LoVo (cell line): ENCODE measurements at places on chromosomes 4 and X.

GRCh38 chr4:53649357-53649756 lies 58.1 kb upstream of the LNX1 start:
- no peak for DNase-seq

DNA sequence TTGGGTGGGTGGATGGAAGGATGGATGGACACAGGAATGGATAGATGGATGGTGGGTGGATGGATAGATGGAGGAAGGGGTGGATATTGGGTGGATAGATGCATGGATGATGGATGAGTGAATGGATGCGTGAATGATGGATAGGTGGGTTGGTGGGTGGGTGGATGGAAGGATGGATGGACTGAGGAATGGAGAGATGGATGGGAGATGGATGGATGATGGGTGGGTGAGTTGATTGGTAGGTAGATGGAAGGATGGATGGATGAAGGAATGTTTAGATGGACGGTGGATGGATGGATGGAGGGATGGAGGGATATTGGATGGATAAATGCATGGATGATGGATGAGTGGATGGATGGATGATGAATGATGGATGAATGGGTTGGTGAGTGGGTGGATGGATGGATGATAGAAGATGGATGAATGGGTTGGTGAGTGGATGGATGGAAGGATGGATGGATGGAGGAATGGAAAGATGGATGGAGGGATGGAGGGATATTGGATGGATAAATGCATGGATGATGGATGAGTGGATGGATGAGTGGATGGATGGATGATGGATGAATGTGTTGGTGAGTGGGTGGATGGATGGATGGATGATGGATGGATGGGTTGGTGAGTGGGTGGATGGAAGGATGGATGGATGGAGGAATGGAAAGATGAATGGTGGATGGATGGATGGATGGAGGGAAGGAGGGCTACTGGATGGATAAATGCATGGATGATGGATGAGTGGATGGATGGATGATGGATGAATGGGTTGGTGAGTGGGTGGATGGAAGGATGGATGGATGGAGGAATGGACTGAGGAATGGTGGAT lies 50.4 kb upstream of the GRPEL1 start:
- no peak for DNase-seq

DNA sequence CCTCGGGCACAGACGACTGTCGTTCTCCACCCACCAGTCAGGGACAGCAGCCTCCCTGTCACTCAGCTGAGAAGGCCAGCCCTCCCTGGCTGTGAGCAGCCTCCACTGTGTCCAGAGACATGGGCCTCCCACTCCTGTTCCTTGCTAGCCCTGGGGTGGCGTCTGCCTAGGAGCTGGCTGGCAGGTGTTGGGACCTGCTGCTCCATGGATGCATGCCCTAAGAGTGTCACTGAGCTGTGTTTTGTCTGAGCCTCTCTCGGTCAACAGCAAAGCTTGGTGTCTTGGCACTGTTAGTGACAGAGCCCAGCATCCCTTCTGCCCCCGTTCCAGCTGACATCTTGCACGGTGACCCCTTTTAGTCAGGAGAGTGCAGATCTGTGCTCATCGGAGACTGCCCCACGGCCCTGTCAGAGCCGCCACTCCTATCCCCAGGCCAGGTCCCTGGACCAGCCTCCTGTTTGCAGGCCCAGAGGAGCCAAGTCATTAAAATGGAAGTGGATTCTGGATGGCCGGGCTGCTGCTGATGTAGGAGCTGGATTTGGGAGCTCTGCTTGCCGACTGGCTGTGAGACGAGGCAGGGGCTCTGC lies 7.9 kb upstream of the MSANTD1 start:
- no peak for DNase-seq

GRCh38 chrX:14529290-14529989 lies at the start of gene GLRA2:
TSS of gene GLRA2 (plus strand) at chrX:14529536. CDS start at chrX:14530058, 522 bp downstream.
- DNase-seq: peak; percentile 15

GRCh38 chr4:118367361-118367760 lies 14.6 kb upstream of the PRSS12 start:
- no peak for DNase-seq

DNA sequence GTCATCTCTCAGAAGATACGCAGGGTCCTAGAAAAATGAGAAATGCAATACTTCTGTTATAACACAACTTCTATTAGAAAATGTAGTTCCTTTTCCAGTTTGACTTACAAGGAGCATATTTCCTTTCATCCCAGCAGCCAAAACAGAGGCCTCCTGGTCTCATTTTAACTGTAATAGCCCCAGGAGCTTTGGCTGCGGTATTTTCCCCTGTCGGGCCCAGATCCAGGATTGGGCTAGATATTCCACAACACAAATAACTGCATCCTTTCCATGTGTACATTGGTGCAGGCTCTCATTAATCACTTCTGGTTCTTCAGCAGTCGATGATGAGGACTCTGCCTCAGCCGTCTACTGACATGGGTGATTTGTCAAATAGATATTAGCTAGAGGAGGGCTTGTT lies 166.1 kb downstream of the TENM3 start:
- DNase-seq: no peak

- no peak for DNase-seq
Observed at GRCh38 chr4:27000820-27001219, 140.2 kb downstream of the STIM2 start.

DNA sequence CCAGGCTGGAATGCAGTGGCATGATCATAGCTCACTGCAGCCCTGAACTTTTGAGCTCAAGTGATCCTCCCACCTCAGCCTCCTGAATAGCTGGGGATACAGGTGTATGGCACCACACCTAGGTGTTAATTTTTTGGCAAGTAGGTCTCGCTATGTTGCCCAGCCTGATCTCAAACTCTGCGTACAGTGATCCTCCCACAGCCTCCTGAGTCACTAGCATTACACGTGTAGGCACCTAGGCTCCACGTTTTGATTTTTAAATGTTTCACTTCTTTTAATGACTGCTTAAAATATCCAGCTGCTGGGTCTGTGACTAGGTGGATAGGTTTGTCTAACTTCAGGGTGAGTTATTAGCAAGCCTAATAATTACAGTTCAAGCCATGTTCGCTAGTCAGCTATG lies 44.5 kb downstream of the GATB start:
- DNase-seq: no peak

GRCh38 chr4:70877556-70877955 lies 24.6 kb upstream of the MOB1B start:
- DNase-seq: no peak

DNA sequence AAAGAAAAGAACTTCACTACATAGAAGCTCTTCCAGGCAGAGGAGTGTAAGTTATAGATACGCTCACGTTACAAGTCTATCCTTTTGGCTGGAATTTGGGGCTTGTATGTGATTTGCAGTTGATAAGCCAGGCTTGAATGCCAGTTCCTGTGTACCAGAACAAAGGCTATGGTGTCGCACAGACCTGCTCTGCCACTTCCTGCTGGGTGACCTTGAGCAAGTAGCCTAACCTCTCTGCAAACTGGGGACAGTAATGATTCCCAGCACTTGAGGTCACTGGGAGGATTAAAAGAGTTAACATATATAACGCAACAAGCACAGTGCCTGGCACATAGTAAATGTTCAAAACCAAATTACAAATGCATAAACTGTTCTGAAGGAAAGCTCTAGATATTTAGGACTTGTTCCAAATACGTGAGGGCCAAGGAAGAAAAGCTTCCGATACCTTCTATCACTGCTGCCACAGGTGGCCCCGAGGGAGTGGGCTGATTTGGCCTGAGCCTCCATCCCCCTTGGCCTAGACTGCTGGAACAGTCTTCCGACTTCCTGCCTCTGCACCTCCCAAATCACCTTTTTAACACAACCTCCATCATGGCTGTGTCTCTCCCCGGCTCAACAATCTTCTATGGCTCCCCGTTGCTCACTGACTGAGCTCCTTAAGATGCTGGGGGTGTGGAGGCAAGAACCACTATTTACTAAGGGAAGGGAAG lies 1.3 kb upstream of the SOWAHD start:
- no peak for DNase-seq

DNA sequence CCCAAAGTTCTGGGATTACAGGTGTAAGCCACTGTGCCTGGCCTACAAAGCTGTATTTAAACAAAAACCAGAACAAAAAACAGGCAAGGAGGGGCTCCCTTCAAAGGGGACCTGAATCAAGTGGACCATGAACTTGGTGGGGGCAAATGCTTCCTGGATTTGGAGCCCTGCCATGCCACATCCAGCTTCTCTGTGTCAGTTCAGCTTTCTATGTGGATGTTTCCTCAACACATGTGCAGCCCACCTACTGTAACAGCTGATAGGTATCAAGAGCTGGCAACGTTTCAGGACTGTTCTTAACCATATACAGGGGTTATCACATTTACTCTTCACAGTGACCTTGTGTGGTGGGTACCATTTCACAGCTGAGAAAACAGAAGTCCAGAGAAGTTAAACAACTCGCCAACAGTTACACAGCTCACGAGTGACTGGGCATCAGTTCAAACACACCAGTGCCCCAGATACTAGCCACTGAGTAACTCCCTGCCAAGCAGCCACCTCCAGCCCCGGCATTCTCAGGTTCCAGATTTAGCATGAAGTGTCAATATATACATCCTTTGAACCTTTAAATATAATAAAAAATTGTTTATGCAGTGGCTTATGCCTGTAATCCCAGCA lies 7.5 kb downstream of the GPR143 start:
- no peak for DNase-seq

- no peak for DNase-seq
Observed at GRCh38 chr4:100641336-100641735, 123.5 kb upstream of the EMCN start.

DNA sequence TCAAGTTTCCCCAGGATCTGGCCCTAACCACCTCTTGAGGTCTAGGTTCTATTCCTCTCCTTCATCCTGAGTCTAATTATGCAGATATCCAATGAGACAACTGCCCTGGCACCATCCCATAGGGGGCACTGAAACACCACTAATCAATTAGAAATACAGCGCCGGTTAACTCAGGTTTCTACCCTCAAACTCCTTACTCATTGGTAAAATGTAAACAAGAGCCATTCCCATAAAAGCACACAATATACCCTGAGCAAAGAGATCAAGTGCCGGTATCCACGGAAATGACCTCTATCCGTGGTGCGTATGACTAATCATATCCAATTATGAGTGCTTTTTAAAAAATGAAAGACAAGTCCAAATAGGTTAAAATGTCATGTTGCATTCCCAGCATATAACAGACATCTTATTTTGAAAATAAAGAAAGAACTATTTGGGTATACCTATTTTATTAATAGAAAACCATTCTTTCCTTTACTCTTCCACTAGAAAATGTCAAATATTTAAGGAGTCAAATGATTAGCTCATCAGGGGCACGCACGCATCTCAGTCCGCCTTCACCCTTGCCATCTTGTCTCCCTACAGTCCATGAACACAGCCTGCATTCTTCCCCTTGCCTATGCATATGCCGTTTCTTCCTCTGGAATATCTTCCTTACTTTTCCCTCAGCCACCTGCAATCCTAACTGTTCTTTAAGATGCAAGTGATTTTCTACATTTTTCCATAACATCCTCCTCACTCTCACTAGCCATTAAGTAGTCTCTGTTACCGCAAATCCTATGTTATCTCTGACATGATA lies 141.1 kb downstream of the MAML3 start:
- peak; percentile 80 for DNase-seq

DNA sequence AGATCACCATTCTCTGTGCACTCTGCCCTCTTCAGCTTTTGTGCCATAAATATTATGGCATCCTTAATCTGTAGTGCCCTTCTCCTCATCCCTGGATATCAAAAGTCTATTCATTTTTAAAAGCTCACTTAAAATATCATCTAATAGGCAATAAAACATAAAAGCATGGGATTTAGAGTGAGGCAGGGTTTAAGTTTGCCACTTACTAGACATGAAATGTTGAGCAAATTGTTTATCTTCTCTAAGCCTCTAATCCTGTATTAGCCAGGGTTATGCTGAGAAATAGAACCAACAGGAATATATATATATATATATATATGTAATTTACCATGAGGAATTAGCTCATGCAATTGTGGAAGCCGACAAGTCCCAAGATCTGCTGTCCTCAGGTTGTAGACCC lies 472.4 kb upstream of the HS3ST1 start:
- DNase-seq: no peak

- DNase-seq: no peak
Observed at GRCh38 chr4:68489338-68489737, 42.1 kb downstream of the TMPRSS11E start.

- no peak for DNase-seq
Observed at GRCh38 chrX:43860646-43861370, 21.4 kb downstream of the MAOB start.

DNA sequence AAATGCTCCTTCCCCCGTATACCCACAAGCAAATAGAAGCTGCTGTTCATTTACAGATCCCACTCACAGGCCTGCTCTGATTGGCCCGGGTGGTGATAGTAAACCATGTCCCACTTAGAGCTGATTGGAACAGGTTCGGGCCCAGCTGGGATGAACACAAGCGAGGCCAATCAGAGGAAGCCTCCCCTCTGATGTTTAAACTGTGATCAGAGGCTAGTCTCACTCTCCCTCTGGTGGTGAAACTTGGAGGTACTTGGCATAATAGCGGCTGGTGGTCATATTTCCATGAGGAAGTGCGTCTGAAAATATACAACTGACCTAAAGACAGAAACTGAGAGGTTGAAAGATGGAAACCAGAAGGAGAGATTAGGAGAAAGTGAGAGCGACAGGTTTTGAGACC lies 51.5 kb upstream of the TRPC3 start:
- DNase-seq: peak; percentile 48

DNA sequence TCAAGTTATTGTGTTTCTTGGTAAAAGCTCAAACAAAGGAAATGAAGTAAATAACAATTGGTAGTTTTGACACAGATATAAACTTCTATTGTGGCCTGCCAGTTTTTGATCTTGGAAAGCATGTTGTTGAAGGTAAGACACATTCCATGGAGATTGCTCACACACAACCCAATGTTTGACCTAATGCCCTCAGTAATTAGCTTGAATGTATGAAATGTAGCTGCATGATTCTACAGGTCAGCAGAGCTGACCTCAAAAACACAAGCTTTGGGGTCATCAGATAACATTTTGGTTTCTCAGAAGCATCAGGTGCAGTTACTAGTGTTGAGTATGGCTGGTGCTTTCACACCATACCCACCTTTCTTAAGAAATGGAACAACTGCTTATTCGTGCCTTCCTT lies 16.5 kb downstream of the GPR173 start:
- no peak for DNase-seq

DNA sequence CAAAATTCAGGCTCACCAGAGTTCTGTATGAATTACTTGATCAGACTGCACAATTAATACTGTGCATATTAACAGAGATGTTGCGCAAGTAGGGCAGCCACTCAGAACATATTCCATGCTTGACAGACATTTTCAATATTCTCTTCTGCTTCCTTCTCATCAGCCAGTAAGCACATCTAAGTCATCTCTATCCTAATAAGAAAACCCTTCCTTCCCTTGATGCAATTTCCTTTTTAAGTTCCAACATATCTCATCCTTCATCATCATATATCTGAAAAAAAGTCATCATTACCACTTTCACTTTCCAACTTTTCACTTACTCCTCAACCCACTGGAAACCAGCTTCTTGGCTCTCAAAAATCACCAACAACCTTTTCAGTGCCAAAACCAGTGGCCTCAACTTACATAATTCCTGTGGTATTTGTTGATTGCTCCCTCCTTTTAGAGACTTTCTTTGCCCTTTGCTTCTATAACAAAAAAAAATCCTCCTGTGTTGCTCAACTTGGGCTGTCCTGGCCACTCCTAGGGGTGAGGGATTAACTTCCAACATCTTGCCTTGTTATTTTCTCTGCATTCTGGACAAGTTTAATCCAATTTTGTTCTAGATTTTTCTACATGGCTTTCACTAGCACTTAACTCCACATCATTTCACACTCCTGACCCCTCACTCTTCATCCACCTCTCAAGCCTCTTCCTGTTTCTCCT lies 14.1 kb downstream of the MBNL3 start:
- DNase-seq: no peak

- DNase-seq: no peak
Observed at GRCh38 chr4:18042754-18043153, 21.2 kb upstream of the LCORL start.

- no peak for DNase-seq
Observed at GRCh38 chrX:17369309-17369708, 5.7 kb upstream of the NHS start.
